ENCODE measurements at places on chromosomes 12 and 14. TPM values are rescaled to one million over a fixed set of nuclear protein-coding genes. Genes with fewer than 3 reads are reported as not detected.

DNA sequence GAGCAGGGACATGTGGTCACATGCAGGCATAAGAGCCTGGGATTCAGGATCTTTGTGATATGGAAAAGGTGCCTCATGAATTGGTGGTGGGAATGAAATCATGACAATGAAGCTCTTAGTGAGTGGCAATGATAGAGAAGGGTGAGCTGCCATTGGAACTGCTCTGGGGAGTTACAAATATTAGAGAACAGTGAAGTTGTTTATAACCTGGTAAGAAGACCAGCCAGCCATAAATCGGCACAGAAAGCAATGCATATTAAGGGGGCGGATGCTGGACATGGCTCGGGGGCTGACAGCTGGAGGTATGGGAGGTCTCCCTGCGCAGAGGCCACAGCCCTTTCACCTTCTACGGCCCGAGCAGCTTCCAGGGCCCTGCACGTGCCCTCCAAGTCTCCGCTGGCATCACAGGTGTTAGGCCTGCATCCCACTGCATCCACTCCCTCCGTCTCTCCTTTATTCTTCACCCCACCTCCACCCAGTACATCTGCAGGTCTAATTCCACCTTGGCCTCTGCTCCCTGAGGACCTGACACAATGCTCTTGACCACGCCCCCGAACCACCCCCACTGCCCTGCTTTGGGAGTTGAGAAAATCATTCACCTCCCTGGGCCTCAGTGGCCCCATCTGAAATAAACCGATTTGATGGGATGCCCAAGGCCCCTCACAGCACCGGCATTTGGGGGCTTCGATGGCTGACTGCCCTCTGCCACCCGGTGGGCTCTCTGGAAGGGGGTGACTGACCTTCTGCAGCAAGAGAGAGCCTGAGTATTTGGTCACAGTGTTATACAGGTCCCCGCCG is 4.1 kb downstream of the CACNA2D4 start:
- no peak overlapping the region for H3K4me3 ChIP-seq
- H3K36me3 ChIP-seq, result no peaks in the 10 kb centered on the region
- H3K27me3 ChIP-seq, result no peaks in the 10 kb centered on the region
- H3K4me1 ChIP-seq, result peaks cover 25% of the 10 kb centered on the region
- no peak overlapping the region for H3K27ac ChIP-seq

Gene TCL1B
- total RNA-seq, result not detected

Gene SYT1
- not detected for total RNA-seq

Gene ALX1
- not detected for total RNA-seq

Gene PMCH
- total RNA-seq, result 2.0 TPM

Gene PTGDR
- 0.66 TPM for total RNA-seq
